Fibroblast of skin of right quadriceps (primary cell): ENCODE measurements at places on chromosomes 16 and 17.

- DNase-seq, result no peak
Measured at GRCh38 chr17:82898976-82899514, 59.2 kb upstream of the ZNF750 start.

- DNase-seq, result no peak
Measured at GRCh38 chr16:56738221-56738620, 8.3 kb downstream of the NUP93 start.

DNA sequence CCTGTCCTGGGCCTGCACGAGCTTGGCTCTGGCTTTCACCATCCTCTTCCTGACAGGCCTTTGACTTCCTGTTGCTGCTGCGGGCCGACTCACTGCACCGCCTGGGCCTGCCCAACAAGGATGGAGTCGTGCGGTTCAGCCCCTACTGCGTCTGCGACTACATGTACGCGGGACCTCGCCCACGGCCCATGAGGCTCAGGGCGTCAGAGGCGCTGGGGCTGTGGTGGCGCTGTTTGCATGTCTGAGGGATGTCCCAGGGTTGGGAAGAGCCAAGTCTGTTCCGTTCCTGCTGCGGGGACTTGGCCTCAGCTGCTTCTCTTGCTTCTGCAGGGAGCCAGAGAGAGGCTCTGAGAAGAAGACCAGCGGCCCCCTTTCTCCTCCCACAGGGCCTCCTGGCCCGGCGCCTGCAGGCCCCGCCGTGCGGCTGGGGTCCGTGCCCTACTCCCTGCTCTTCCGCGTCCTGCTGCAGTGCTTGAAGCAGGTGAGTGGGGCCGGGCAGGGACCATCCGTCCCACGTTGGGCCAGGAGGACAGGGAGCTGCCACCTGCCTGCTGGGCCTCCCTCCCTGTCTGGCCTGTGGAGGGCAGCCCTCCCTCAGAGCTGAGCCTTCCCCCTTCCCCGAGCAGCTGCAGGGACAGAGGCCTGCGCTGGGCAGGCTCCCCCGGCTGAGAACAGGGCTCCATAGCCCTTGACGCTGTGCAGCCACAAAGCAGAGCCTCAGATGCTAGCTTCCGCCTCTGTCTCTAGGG lies 23.8 kb downstream of the TSC2 start:
- no peak for DNase-seq

GRCh38 chr17:68403122-68403521 lies 54.2 kb downstream of the WIPI1 start:
- no peak for DNase-seq

DNA sequence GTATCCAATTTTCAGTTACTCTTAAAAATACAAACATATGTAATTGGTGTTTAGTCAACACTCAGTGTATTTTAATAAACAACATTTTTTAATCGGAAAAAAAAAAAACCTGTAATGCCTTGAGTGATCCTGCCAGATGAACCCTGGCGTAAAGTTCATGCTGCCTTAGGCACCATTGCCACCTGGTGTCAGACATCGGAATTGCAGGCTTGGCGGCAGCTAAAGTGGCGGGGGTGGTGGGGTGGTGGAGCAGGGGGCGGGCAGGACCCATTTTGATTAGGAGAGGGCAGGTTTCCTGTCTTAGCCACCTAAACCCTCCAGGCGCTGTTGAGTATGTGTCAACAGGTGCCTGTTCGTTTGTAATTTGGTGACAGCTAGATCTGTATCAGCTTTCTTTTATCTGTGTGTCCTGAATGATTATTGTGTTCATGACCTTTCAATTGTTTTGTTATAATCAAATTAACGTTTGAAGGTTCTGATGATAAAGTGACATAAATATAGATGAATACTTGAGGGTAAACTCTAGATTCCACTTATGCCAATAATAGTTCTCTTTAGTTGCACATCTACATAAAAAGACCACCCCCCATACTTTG lies 588.7 kb downstream of the CDH13 start:
- peak; percentile 40 for DNase-seq

GRCh38 chr17:9971991-9972390 lies 66.9 kb upstream of the RCVRN start:
- peak; percentile 66 for DNase-seq

- peak; percentile 70 for DNase-seq
Measured at GRCh38 chr17:78658281-78658785, 81.1 kb upstream of the DNAH17 start.

GRCh38 chr16:71923941-71924690 lies 28.8 kb downstream of the IST1 start:
- DNase-seq, result peak; percentile 27

- peak; percentile 35 for DNase-seq
Measured at GRCh38 chr17:31811101-31811500, 47.9 kb downstream of the COPRS start.

DNA sequence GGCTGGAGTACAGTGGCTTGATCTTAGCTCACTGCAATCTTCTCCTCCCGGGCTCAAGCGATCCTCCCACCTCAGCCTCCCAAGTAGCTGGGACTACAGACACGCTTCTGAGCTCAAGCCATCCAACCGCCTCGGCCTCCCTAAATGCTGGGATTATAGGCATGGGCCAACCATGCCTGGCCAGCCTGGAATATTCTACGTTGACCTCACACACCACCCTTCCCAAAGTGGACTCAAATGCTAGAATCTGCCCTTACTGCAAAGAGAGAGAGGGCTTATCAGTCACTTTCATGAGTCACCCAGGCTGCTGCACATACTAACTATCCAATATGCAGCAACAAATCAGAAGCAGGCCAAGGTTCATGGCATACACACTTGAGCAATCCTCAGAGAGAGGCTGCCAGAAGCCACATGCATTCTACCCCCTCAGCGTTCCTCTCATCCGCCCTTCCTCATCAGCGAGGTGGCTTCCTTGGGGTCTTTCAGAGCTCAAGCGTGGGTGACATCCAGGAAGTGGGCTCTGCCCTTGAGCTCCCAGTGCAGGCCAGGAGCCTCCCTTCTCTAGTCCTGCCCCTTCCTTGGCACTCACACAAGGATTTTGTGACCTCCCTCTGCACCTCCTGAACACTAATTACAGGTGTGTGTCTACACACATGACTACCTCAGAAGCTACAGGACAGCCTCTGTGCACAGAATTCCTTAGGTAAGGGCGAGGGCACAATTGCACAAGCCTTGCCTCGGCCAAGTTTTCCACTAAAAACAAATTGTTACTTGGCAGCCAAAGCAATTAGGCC lies 24.8 kb upstream of the SIAH1 start:
- peak; percentile 88 for DNase-seq

DNA sequence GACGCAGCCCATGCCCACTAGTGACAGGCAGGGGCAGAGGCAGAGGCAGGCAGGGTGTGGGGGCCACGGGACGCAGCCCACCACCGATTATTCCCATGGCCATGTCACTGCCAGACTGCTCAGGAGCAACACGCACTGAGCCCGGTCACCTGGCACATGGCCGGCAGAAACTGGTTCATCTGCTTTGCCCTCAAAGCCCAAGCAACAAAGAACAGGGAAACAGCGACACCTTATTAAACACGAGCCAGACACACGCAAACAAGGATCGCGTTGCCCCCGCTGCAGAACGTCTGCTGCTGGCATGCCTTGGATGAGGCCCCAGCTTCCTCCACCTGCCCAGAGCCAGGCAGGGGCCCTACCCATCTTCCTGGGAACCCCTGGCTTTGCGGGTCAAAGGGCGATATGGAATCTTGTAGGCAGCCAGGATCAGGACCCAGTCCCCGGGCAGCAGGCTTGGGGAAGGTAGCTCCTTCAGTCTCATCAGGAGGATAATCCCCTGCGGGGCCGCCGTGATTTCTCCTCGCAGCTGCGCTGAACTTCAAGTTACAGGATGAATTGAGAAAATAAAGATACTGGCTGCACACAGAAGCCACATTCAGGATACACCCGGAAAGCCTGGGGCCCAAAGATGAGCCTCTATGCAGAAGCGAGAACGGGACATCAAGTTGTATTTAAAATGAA lies 4.8 kb downstream of the TBC1D16 start:
- no peak for DNase-seq

GRCh38 chr16:83689385-83689831 lies 118.4 kb upstream of the HSBP1 start:
- DNase-seq, result peak; percentile 99

DNA sequence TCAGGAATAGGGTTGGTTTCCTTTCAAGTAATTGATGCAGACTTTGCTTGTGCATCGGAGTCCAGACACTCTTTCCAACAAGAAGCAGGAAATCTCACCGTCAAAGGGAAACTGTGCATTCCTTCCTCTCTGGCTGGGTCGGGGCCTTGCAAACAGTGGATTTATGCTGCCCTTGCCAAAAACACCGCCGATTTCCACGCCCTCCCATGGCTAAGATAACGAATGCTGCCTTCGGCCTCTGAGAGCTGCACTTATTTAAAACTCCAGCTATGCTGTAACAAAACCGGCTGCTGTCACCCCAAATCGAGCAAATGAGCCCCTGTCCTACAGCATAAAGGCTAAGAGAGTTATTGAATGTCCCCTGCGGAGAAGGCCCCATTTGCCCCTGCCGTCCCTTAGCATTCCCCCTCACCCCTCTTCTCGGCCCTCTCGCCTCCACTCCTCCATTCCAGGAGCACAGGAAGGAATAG lies 275.5 kb upstream of the IRX5 start:
- DNase-seq, result peak; percentile 19

- no peak for DNase-seq
Measured at GRCh38 chr17:33015716-33016346, 24.2 kb downstream of the SPACA3 start.

GRCh38 chr17:80564545-80564944 lies 19.9 kb downstream of the RPTOR start:
- DNase-seq, result no peak

GRCh38 chr17:80252871-80253270 lies 7.8 kb upstream of the RNF213 start:
- DNase-seq, result peak; percentile 22

- DNase-seq, result no peak
Measured at GRCh38 chr17:58250344-58251011, 12.1 kb downstream of the LPO start.

GRCh38 chr16:72637306-72637705 lies 410.6 kb downstream of the ZFHX3 start:
- DNase-seq, result peak; percentile 60

- no peak for DNase-seq
Measured at GRCh38 chr16:82185012-82185411, 15.0 kb upstream of the MPHOSPH6 start.

DNA sequence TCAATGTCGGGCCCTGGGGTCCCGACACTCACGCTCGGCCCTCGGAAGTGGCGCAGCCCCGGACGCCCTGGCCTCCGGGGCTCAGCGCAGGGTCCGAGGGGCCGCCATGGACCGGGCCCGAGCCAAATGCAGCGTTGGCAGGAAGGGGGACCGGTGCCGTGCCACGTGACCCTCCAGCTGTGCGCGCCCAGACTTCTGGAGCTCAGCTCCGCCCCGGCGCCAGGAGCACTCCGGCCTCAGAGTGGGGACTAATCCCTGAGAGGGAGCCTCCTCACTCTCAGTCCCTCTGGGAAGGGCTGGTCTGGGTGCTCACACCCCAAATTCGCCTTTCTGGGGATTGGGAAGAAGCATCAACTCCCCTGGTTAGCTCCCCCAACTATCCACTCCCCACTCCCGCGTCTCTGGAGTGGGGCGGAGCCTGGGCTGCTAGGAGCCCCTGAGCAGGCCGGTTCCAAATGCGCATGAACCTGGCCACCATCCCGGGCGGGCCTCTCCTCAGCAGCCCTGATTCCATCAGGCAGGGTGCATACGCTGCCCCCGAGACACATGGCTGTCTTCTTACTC lies at the start of gene B3GNT9:
Gene B3GNT9, minus strand, starts transcription at position 166 of the 564 bp plus-strand sequence. CDS start 513 bp downstream, outside the sequence.
- DNase-seq, result peak; percentile 75

DNA sequence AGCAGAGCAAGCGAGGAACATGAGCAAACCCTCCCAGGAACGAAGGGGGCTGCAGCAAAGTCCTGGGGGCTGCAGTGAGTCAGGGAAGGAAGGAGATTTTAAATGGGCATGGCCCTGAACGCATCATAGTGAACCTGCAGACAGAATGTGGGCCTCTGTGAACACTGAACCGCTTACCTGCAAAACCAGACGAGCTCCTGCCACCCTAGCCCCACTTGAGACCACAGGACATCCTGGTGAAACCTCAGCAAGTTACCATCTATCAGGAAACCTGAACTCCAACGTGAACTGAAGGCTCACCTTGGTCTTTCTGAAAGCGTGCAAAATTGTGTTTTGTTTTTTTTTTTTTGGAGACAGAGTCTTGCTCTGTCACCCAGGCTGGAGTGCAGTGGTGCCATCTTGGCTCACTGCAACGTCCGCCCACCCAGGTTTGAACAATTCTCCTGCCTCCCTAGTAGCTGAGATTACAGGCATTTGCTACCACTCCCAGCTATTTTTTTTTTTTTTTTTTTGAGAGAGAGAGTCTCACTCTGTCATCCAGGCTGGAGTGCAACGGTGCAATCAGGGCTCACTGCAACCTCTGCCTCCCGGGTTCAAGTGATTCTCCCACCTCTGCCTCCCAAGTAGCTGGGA lies 30.8 kb downstream of the FANCA start:
- no peak for DNase-seq

- no peak for DNase-seq
Measured at GRCh38 chr16:50709061-50709684, 15.8 kb downstream of the NOD2 start.

DNA sequence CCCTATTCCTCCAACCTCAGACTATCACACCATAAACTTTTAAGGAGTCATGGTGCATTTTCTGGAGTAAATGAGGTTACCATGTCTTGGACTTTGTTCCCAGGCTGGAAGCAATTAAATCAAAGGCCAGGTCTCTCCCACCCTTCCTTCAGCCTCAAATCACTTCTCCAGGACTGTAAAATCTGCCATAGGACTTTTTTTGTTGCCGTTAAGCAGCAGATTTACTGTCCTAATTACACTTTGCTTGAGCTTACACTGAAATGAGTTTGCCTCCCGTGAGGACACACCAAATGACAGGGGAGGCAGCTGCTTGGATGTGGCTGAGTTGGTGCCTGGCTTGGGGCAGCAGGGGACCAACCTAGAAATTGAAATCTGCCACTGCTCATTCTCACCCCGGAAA lies 14.7 kb downstream of the DCAKD start:
- no peak for DNase-seq

GRCh38 chr16:15990902-15991301 lies 41.5 kb downstream of the ABCC1 start:
- DNase-seq, result no peak

- DNase-seq, result peak; percentile 98
Measured at GRCh38 chr16:81181013-81181720, 57.3 kb upstream of the BCO1 start.

DNA sequence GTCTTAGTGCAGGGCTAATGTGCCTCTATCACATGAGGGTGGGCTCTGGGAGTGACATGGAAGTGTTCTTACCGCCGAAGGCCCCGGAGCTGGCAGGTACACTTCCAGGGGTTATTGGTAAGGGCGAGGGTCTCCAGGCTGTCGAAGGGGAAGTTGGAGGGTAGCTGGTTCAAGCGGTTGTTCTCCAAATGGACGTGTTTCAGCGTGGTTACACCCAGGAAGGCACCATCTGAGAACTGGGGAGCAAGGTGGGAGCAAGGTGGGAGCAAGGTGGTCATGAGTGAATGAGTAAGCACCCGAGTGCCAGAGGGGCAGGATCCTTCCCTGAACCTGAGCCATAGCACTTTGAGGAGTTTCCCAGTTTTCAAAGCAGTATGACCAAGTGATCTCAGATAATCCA lies 3.0 kb downstream of the CHAD start:
- DNase-seq, result no peak
